EL (cell line): ENCODE measurements at places on chromosomes 1 and 21.
A peak's percentile ranks its signal among the peaks of the same experiment; 100 is the strongest.

GRCh38 chr1:24903011-24903461, 27.0 kb downstream of the RUNX3 start:
- DNase-seq = no peak

- no peak for DNase-seq
Observed at GRCh38 chr1:225934711-225935110, 6.3 kb downstream of the LEFTY2 start.

DNA sequence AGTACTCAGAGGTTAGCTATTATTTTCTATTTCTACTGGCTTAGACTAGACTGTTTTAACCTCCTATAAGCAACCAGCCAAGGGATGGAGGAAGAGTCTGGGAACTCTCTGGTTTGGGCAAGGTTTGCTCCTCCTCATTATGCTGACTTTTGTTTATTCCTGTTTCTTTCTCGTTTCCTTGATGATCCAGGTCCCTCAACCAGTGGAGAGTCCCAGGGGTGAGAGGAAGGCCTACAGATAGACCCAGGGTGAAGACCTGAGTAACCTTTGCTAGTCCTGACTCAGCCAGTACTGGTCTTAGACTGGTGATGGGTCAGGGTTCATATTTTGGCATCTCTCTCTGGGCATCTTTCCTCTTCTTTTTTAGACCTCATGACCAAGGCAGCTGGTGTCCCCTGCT, 5.4 kb downstream of the TUFT1 start:
- DNase-seq = peak; percentile 31

DNA sequence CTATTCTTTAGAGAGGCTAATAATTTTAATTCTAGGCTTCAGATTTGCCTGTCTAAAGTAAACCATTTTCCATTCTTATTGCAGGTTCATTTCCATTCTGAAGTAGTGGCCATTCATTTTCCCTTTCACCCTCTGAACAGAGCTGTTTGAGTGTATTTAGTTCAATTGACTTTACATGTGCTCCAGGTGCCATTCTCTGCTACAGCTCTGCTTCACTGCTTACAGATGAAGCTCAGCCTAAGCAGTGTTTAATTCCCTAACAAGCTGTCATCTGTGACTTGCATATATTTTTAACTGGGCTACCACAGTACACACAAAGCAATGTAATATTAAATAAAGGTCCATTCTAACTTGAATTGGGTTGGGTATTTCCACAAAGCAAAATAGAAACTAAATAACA, 1031.6 kb downstream of the KCNT2 start:
- no peak for DNase-seq

DNA sequence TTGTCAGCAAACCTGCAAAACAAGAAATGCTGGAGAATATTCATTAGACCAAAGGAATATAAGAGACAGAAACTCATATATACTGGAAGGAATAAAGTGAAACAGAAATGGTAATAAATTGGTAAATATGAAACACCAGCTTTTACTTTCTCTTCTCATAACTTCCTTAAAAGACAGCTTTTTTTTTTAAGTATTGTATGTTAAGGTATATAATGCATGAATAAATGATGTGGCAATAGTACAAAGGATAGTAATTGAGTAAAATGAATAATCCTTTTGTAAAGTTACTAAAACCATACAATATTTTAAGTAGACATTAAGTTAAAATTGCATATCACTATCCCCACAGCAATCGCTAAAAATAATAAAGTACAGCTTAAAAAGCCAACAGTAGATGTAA, 64.8 kb downstream of the TRIM33 start:
- no peak for DNase-seq
